Urinary bladder (tissue), 4 donors: ENCODE measurements at places on chromosomes 2 and 18. TPM values are rescaled to one million over a fixed set of nuclear protein-coding genes. Genes with fewer than 3 reads are reported as not detected.
A peak's percentile ranks its signal among the peaks of the same experiment; 100 is the strongest.

GRCh38 chr2:27135478-27135955 is 1.1 kb upstream of the PREB start:
- no peak for DNase-seq

DNA sequence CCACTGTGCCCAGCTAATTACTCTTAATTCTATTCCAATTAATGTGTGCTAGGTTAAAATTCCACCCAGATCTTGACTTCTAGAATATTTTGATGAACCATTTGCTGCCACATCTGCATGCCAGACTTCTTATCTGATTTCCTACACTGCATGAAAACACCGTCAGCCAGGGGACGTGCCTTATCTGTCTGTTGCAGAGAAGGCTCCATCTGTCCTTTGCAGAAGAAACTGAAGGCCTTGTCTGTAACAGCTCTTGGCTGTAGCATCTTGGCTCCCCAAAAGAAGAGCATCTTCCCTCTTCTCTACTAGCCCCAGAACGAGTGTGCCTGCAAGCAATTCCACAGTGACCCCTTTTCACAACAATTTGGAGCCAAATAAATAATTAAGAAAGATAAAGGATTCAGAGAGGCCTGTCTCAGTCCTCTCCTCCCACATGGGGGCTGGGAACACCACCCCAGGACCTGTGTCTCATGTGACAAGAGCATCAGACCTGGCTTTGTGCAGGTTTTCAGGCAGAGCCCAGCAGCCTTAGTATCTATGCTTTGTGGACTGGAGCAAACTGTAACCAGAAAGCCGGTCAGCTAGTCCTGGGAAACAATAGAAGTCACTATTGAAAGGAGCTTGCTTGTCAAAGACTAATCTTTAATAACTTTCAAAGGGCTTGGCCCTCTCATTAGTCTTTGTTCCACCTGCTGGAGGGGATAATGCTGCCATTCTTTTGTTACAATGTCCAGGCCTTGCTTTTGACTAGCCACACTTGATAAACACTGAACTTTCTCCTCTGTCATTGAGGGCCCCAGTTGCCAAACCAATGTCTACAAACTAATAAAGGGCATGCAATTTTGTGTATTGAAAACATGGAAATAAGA is 84.0 kb upstream of the NEUROD1 start:
- no peak for DNase-seq

DNA sequence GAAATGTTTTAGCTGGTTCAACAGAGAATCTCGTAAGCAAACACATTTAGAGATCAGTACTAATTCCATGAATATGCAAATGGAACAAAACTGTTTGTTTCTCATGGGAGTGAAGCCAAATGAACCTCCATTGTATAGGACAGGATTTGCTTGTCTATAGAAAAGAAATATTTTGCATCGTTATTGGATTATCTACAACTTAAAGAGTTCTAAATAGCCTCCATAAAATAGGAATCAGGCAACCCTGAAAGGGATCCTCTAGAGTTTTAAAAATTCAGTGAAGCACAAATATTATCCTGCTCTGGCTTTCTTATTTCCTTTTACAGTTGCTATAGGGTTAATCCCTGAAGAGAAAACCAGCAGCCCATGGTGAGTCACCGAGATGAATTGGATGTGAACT is 378.4 kb upstream of the NRXN1 start:
- no peak for DNase-seq

DNA sequence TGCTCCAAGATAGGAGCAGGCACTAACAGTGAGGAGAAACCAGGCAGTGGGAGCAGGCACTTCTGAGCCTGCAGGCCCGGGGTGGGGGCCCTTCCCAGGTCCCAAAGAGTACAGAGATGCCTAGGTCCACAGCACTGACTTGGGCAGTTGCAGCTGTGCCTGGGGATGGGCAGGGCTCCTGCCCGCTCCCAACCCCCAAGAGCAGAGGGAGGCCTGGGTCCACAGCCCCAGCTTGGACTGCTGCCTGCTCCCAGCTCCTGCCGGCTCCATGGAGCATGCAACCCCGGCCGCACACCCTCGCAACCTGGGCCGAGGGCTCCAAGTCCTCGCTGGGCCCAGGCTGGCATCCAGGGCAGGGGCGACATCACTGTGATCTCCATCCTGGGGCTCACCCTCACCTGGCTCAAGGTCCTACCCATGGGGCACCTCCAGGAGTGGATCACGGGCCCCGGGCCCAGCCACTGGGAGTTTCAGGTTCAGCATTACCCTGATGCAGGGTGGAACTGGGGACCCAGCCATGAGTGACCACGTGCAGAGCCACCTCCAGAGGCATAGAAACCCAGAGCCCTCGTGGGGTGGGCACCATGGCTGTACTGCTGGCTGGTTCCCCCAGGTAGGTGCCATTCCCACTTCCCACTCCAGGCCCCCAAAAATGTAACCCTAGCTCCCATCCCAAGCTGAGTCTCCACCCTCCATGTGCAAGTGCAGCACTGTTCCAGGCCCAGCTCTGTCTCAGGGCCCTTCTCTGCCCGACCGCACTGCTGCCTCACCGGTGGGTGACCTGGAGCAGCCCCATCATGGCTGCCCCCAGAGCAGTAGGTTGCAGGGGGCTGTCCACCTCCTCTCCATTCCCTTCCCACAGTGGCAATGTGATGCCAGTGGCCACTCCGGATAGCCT is 325.6 kb downstream of the NR4A2 start:
- no peak for DNase-seq

CRYGC gene
- not detected for polyA plus RNA-seq

- DNase-seq: peak; percentile 65
These were observed 24.7 kb upstream of the PNPT1 start for GRCh38 chr2:55718165-55719008.

SATB2 gene
- 1.7 TPM for polyA plus RNA-seq

- no peak for DNase-seq
These were observed 57.2 kb downstream of the TTC39C start for GRCh38 chr18:24071779-24072178.
